ENCODE measurements at places on chromosomes 2 and 18.

GRCh38 chr2:13638181-13638580, 921.4 kb downstream of the TRIB2 start:
- DNase-seq = no peak

DNA sequence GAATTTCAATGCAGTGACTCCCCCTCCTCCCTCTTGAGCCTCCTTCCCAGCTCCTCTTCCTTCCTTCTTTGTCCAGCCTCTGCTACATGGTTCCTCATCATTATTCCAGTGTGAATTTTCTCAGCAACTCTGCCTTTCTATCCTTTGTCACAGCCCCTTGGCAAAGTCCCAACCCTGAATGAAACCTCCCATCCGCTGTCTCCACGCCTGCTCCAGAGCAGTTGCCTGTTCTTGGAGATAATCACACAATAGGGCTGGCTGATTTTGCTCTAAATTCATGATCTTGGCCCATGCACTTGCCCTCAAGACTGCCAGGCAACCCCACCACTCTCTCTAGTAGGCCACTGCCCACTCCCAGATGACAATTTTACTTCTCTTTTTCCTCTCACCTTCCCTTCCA, 61.4 kb downstream of the BCL2L11 start:
- DNase-seq = no peak

DNA sequence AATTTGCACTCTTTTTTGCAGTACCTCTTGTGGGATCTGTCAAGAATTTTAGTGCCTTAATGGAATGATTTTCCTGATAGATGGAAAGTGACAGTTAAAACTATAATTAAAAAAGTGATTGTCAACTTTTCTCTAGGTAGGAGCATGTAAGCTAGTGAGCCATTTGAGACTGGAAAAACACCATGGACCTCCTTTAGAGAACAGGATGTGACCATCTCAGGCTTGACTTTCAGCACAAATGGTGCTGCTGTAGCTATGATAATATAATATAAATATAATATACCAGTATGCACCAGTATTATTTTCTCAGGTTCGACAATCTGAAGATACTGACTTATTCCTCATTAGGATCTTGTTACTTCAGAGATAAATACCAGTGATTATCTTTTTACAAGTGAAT, 27.8 kb downstream of the ZNF236 start:
- DNase-seq = no peak

- no peak for DNase-seq
These were observed 197.8 kb downstream of the SMAD7 start for GRCh38 chr18:48752928-48753327.

DNA sequence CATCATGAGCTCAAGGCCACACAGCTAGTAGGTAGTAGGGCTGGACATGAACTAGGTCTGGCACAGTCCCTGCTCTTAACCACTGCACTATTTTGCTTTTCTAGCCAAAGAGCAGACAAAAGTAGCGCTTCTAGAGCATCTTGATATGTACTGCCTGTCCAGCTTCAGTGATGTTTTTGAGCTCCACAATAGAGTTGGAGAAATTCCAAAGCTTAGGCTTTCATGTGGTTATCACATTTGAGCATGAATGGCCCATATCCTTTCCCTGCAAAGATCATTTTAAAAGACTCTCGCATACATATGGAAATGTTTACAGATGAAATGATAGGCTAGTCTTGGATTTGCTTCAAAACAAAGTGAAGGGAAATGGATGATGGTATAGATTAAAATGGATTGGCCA, 128.7 kb downstream of the MAP3K20 start:
- DNase-seq = no peak

- no peak for DNase-seq
These were observed 130.0 kb upstream of the MC4R start for GRCh38 chr18:60502591-60502990.

- no peak for DNase-seq
These were observed 72.7 kb upstream of the FOSL2 start for GRCh38 chr2:28320009-28320365.

GRCh38 chr2:127041259-127041970, 65.5 kb downstream of the BIN1 start:
- DNase-seq = no peak

GRCh38 chr2:162385536-162385935, 41.6 kb downstream of the GCA start:
- no peak for DNase-seq

DNA sequence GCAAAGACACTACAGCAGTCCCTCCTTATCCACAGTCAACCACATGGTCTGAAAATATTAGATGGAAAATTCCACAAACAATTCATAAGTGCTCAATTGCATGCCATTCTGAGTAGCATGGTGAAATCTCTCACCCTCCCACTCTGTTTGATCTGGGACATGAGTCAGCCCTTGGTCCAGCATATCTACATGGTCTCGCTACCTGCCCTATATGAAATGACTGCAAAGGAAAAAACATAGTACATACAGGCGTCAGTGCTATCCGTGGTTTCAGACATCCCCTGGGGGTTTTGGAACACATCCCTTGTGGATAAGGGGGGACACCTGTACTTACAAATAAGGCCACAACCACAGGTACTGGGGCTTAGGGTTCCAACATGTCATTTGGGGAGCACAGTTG, 73.7 kb downstream of the CABLES1 start:
- DNase-seq = no peak

- DNase-seq = no peak
These were observed 1.4 kb downstream of the ITPRID2 start for GRCh38 chr2:181892799-181893435.

DNA sequence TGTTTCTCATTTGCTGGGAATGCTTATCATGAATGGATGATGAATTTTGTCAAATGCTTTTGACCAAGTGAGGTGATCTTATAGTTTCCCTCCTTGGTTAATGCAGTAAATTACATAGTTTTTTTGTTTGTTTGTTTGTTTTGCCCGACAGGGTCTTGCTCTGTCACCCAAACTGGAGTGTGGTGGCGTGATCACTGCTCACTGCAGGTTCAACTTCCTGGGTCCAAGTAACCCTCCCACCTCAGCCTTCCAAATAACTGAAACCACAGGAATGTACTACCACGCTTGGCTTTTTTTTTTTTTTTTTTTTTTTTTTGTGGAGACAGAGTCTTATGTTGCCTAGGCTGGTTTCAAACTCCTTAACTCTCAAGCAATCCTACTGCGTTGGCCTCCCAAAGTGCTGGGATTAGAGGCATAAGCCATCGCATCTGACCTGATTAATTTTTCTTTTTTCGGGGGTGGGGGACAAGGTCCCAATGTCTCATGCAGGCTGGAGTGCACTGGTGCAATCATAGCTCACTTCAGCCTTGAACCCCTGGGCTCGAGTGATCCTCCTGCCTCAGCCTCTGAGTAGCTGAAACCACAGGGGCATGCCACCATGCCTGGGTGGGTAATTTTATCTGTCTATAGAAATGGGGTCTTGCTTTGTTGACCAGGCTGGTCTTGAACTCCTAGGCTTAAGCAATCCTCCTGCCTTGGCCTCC, 48.6 kb downstream of the SMAD2 start:
- no peak for DNase-seq

DNA sequence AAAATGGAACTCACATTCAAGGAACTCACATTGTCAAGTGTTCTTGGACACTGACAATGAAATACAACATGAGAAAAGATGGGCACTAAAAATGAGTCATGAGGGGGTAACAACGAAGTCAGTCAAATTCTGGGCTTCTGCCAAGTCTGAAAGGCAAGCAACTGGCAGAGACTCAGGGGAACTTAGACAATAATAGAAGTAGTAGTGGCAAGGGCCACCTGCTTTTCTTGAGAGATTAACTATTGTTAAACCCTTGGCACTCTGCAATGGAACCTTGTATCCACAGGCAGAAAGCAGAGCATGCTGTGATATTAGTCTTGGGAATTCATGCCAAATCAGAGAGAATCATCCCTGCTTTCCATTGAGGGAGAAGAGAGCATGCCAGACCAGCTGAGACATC, 382.6 kb upstream of the CDH2 start:
- DNase-seq = no peak

DNA sequence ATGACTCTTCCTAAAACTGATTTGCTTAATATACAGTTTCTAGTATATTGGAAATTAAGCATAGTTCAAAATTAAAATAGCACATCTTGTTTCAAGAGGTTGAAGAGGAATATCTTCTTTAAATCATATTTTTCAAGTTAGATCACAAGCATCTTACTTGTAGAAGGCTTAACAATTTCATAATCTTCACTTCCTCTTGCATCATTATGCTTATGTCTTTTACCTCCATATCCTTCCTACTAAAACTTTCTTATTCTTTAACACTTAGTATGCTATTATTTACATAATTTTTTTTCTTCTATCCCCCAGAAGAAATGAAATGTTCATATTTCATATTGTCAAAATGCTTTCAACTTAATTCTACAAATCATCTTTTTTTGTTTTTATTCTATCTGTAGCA, 1354.9 kb upstream of the TMEFF2 start:
- no peak for DNase-seq

- DNase-seq = no peak
These were observed 586 bp downstream of the STK16 start for GRCh38 chr2:219245899-219246230.
